ENCODE measurements at places on chromosomes 11 and 22.

DNA sequence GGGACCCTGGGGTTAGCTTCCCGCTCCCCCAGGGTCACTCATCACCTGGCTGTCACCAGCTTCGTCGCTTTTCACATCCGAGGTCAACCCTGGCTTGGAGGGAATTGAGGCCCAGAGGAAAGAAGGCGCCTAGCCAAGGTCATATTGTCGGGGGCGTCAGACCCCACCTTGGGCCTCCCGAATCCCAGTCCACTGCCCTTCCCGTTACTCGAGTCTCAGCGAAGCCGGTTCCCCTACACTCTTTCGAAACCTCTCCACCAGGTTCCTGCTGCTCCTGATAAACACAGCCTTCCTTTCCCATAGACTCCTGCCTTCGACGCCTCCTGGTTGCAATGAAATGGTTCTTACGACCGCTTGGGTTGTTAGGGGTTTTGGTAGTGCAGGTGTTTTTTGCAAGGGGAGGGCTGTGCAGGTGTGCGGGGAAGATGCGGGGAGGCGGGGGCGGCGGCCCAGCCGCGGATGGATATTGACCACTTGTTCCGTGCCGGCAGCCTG lies 642 bp downstream of the NAA40 start:
- no peak for DNase-seq

- DNase-seq = no peak
These were observed 369.1 kb downstream of the JRKL start for GRCh38 chr11:96758957-96759356.

DNA sequence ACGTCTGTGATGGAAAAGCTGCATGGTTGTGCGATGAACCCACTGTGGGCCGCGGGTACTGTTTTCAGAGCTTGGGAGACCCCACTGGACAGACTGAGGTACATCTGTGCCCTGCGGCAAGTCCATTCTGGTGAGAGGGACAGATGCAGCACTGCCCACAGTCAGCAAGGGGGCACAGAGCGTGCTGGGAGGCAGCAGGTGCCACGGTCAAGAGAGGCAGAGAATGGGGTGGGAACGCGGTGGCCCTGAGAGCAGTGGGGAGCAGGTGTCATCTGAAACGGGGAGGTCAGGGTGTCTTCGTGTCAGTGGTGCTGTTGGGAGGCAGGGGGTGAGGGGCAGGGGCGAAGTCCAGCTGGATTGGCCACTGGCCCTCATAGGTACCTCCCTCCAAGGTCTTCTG lies 32.0 kb downstream of the TBC1D22A start:
- DNase-seq = no peak

DNA sequence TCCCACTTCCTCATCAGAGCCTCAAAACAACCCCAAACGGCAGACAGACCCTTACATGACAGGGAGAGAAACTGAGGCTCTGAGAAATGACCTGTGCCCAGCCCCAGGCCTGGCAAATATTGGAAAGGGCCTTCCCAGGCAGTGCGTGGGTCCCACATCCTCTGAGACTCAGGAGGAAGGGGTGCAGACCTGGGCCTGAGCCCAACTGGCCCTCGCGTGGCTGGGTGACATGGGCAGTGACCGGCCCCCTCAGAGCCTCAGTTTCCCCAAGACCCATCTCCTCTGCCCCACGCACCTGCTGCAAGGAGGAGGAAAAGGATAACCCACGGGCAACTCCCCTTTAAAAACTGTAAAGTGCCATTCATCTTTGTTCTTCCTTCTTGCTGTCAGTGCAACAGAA lies 35.6 kb downstream of the ELFN2 start:
- DNase-seq = no peak

GRCh38 chr11:129636926-129637325 lies 178.7 kb upstream of the TMEM45B start:
- DNase-seq = no peak
